ELF-1 (cell line): ENCODE measurements at places on chromosomes 1 and 21.

- no peak for DNase-seq
These were observed 5.6 kb downstream of the KIF17 start for GRCh38 chr1:20712215-20712577.

GRCh38 chr1:15934211-15935055, 41.5 kb downstream of the ZBTB17 start:
- DNase-seq, result no peak

DNA sequence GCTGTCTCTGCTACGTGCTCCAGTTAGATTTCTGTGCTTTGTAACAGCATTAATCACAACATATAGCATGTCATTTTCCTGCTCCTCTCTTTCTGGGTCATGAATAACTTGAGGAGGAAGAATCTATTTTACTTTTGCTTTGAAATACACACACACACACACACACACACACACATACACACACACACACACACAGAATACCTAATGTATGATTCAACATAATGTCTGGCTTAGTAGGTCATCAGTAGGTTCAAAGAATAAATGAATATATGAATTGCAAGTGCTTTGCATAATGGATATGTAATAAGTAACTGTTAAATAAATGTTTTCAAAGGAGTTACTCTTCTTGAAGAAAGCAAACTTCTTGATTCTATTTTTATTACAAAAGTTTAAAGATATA, 249.0 kb downstream of the PDE4B start:
- DNase-seq, result no peak

DNA sequence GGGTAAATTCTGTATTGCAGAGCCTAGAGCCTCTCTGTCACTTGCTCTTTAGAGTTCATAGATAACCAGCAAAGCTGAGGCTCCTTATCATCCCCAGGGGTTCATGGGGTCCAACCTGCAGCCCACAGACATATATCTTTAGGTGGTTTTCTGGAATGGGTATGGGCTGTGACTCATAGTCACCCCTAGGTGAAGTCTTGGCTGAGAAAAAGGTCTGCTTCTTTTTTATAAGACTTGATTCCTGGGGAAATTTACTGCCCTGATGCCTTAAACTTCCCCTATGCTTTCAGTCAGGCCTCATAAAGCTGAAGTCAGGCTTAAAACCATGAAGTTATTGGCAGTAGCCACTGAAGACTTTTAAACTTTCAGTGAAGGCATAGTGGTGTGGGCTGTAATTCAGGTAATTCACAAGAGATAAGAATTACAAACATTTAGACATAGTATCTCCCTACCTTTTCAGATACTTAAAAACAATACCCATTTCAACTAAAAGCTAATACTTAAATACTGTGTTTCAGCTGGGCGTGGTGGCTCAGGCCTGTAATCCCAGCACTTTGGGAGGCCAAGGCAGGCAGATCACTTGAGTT, 46.8 kb downstream of the MACO1 start:
- no peak for DNase-seq

DNA sequence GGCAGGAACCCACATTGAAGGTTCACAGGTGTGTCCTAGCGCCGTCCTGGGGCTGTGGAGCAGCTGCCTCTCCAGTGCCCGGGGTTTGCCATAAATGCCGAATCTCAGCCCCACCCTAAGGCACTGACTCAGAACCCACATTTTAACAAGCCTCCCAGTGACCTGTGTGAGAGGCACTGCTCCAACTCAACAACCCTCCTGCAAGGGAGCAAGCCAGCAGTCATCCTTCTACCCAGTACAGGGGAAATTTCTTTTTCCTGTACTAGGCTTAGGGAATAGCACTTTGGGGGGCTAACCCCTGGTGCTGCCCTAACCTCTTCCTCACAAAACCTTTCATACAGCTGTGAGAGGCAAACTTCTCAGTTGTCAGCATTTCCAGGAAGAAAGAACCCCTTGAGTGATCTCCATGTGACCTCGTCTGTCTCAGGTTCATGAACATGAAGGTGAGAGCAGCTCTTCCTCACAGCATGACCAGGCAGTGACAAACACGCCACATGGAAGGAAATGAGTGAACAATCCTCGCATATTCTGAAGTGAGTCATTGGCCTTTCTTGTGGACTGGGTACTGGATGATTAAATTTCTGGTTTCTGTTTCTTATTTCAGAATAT, 11.4 kb upstream of the BCAR3 start:
- no peak for DNase-seq

- no peak for DNase-seq
These were observed 50.3 kb downstream of the PCSK9 start for GRCh38 chr1:55089683-55090082.

DNA sequence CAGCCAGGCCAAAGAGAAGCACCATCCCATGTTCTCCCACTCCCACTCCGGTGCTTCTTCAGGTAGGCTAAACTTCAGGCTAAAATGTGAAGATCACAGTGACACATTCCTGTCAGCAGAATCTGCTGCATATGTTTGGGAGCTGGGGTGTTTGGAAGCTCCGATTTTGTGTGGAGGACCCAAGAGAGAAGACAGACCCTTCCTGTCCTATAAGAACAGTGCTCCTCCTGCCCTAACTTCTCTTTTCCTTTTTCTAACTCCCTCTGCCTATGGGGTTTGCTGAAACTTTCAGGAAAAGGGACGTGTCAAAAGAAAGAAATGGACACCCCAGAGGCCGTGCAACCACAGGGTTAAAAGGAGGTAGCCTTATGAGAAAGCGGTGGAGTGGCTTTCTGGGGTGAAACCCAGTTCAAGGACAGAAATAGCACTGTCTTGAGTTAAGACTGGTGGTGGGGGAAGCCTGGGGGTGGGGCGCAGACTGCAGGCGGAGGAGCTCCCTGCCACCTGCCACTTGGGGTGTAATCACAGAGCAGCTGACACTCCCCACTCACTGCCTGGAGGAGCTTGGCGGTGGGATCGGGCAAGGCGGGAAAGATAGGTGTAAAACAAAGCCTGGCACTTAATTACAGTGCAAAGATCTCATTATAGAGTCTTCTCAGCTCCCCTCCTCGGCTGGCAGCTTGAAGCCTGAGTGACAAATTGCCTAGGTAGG, 645 bp upstream of the TLR5 start:
- no peak for DNase-seq

GRCh38 chr21:41961753-41962152, 7.9 kb upstream of the C2CD2 start:
- no peak for DNase-seq
